ENCODE measurements at places on chromosomes 2 and 18. TPM values are rescaled to one million over a fixed set of nuclear protein-coding genes. Genes with fewer than 3 reads are reported as not detected.

DNA sequence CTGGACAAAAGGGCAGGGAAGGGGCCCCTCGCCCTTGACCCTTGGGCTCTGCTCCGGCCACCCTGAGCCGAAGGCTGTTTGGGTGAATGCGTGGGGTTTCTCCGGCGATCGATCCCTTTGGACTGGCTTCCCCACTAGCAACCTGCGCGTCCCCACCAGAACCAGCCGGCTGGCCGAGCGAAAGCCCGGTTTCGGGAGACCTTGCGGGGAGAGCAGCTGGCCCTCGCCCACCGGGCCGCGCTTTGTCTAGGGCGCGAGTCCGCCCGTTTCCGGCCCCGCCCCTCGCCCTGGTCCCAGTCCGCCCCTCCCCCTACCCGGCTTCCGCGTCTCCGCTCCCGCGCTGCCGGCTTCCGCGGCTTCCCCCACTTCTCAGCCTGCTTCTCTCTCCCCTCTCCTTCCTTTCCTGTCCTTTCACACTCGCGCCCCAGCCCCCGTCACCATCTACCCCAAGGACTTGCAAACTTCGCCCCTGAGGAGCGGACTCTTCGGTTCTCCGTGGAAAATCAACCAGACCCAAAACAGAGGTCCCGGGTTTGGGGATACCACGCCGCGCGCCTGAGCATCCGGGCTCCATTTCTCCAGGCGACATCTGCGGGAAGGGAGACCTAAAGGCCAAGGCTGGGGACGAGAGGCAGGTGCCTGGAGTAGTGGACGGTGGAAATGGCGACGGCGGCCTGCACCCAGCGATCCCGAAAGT, 48.0 kb upstream of the ATP6V1B1 start:
- no peak for DNase-seq

- DNase-seq = no peak
Observed at GRCh38 chr18:75137346-75137877, 71.5 kb downstream of the PTGR3 start.

ANKRD23 gene
- 4.0 TPM for total RNA-seq

GATA6 gene
- total RNA-seq = 89.3 TPM

DNA sequence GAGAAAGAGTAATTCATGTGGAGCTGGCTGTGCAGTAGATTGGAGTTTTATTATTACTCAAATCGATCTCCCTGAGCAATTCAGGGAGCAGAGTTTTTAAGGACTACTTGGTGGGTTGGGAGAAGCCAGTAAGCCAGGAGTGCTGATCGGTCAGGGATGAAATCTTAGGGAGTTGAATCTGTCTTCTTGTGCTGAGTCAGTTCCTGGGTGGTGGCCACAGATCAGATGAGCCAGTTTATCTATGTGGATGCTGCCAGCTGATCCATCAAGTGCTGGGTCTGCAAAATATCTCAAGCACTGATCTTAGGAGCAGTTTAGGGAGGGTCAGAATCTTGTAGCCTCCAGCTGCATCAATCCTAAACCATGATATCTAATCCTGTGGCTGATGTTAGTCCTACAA, 17.0 kb upstream of the UGT1A8 start:
- no peak for DNase-seq

- DNase-seq = no peak
Observed at GRCh38 chr2:182647499-182647787, 68.6 kb upstream of the DNAJC10 start.

TMEM169 gene
- 7.3 TPM for total RNA-seq

GRCh38 chr18:78966793-78967106, 12.9 kb upstream of the SALL3 start:
- DNase-seq = no peak

CFAP221 gene
- total RNA-seq = not detected

- no peak for DNase-seq
Observed at GRCh38 chr2:26816893-26817292, 31.0 kb downstream of the CENPA start.

REV1 gene
- total RNA-seq = 26.8 TPM

DNA sequence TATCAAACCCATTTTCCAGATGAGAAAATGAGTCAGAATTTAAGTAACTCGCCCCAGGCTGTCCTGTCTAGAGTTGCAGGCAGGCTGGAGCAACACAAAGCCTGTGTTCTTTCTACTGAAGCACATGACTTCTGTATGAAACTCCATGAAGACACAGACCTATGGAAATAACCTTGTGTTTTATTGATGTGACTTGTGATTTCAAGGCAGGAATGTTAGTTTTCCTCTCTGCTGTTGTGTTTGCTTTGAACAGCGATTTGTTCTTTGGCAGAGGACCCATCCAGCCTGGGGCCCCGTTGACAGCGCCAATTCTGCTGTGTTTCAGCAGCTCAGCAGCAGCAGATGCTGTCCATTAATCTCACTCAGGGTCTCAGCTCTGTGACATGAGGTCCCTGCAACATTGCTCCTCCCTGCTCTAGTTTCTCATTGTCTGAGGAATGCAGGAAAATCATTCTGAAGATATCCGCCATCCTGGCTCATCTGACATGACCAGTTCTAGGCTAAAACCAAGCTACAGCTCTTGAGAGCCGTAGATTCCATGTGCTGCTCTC, 344.3 kb upstream of the RAB12 start:
- no peak for DNase-seq

- DNase-seq = no peak
Observed at GRCh38 chr2:229910832-229911412, 10.9 kb downstream of the TRIP12 start.

KCNJ3 gene
- total RNA-seq = 1.5 TPM

DNA sequence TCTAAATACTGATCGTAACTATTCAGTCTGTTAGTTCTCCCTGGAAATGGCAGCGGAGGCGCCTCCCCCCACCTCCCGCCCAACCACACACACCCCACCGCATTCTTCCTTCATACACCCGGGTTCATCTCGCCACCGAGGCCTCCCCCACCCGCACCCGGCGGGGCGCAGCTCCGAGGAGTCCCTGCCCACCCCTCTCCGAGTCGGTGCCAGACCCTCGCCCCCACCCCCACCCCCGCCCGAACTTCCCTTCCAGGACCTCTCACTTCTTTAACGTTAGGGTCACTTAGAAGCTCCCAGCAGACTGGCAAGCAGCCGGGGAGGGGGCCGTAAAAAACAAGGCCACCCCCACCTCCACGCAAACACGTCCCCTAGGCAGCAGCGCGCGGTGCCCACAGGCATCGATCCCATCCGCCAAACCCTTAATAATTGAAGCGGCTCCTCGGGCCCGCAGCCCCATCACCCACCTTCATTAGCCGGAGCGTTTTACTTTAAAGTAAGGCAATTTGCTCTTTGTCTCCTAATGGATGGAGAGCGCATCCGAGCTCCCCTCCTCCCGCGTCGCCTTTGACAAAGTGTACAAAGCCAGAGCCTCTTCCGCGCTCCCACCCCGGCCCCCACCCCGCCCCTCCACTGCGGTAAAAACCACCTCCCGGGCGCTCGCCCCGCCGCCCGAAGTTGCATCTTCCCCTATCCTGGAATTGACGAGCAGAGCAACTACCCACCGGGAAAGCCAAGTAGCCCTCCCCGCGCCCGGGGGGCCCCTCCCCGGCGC, 624 bp downstream of the ZNF516 start:
- DNase-seq = no peak

DNA sequence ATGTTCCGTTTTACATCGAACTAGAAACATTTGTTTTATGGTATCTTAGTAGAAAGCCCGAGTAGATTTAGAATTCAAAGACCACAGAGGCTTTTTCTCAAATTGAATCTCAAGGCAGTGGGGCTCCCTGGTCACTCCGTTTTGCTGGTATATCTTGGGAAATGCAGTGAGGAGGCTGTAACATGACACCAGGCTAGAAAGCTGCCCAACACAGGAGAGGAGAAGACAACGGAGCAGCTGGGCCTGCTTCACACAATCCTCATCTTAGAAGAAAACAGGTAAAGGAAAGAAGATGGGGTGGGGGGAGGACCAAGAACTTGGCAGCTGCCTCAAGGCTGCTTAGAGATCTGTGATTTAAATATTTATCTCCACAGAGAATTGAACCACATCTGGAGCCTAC, 38.3 kb upstream of the EPB41L3 start:
- no peak for DNase-seq

- no peak for DNase-seq
Observed at GRCh38 chr2:28193630-28194403, 198.8 kb upstream of the FOSL2 start.

EMILIN2 gene
- 22.4 TPM for total RNA-seq

GRCh38 chr2:239926587-239927232, 98.4 kb downstream of the NDUFA10 start:
- no peak for DNase-seq

VSNL1 gene
- not detected for total RNA-seq

DNA sequence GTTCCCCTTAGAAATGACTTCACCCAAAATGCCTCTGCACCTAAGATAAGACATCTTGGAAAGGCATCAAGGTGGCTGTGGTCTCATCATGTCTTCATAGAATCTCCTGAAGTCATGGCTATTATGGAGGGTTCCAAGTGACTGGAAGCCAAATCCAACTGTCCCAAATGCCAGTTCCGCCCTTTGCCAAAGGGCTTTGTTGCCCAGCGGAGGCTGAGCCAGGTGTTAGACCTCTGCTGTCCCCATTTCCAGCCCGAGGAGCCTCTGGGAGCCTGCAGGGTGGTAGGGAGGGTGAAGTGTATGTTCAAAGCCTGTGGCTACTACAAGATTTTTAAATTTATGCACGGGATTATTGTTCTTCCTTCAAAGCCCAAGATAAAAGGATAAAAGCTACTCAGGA, 25.7 kb downstream of the RHOB start:
- no peak for DNase-seq

DNA sequence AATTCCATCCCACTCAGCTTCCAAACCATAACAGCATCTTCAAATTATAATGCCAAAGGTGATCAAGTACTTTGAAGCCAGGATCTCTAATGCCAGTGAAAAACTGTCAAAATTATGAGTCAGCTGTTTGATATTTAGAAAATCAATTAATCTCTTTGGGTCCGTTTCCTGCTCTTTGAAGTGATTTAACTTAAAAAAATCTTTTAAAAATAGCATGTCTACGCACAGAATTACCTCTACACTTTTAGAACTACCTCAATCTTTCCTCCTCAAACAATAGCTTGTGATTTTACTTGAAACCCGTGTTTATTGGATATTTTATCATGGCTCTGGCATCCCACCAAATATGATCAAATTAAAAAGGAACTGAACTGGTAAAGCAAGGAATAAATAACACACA, 31.3 kb upstream of the TANK start:
- no peak for DNase-seq

DNA sequence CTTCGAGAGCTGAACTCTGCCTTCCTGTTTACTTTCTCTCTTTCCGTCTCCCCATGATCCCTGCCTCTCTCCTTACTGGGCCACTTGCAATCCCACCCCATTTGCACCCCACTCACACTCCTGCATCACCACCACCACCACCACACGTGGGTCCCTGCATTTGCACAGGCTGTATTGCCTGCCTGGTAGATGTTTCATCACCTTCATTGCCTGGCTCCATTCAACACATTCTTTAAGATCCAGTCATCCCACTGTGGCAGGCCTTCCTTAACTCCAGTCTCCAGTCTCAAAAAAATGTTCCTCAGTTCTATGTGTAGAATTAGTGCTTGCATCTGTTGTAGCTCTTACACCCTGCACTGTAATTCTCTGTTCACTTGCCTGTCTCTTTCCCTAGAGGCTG, 13.9 kb downstream of the NOSTRIN start:
- no peak for DNase-seq

DNA sequence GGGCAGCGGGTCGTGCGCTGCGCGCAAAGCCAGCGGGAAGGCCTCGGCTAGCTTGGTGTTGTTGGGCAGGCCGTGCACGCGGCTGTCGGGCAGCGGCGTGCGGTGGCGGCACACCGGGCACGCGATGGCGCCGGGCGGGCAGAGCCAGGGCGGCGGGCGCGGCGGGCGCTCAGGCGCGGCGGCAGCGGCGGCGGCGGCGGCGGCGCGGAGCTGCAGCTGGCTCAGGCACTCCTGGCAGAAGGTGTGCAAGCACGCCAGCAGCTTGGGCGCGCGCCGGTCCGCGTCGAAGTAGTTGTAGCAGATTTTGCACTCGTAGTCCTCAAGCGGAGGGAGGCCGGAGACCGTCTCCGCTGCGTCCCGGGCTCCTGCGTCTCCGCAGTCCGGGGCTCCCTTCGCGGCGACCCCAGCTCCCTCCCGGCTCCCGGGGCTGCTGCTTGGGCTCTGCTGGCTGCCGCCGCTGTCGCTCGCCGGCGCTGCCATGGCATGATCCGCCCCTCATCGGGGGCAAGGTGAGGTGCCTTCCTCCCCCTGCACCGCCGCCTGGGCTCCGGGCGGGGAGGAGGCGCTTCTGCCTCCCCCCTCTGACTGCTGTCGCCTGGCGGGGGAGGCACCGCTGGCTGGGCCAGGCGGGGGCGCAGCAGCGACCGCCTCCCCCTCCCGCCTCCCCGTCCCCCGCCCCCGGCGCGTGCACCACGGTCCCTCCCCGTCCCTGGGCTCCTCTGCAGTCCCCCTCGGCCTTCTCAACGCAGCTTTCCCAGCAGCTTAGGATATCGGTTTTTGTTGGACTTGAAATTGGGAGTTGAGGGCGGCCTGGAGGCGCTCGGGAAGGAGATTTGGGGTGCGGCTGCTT, 21.0 kb upstream of the PAX3 start:
- no peak for DNase-seq

DCC gene
- total RNA-seq = not detected

SOWAHC gene
- 20.8 TPM for total RNA-seq

- peak; percentile 9 for DNase-seq
Observed at GRCh38 chr2:62221141-62221540, 25.2 kb downstream of the B3GNT2 start.

- no peak for DNase-seq
Observed at GRCh38 chr18:78704971-78705461, 274.6 kb upstream of the SALL3 start.

GRCh38 chr18:44586782-44587524, 93.7 kb upstream of the SETBP1 start:
- no peak for DNase-seq

KCNG2 gene
- total RNA-seq = not detected
